NCI-H748 treated with DMSO at 0.1 percent for 48 hours (cell line): ENCODE measurements at places on chromosomes 1 and 21.
A peak's percentile ranks its signal among the peaks of the same experiment; 100 is the strongest.

DNA sequence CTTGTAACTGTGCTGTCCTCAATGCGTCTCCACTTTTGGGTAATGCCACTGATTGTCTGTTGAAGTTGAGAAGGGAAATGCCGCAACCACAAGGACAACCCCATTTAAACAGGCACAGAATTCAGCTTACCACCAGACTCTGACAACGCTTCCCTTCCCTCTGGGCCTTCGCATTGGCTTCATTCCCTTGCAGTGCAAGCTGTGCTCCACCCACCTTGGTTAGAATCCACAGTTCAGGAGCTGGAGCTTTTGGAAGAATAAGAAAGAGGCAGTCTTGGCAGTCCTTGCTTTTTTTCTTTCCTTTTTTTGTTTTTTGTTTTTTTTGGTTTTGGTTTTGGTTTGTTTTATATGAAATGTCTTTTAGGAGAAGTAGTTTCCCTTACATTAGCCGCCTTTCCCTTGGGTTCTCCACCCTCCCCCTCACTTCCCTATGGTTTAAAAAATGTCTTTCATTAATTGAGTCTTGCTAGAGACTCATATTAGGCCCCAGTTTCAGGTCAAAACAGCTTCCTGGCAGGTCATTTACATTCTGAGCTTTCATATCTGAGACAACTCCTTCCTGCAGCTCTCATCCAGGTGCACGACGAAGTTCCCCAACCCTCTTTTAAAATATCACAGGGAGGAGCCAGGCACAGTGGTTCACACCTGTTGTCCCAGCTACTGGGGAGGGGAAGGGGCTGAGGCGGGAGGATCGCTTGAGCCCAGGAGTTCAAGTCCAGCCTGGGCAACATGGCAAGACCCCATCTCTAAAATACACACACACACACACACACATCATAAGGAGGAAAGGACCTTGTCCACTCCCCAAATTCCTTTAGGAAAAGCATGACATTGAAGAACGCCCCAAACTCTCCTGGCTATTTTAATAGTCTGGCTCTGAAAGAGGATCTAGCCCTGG lies 20.7 kb upstream of the LAX1 start:
- no peak for DNase-seq

- DNase-seq, result no peak
Measured at GRCh38 chr21:15057285-15057684, 7.5 kb downstream of the NRIP1 start.

- no peak for DNase-seq
Measured at GRCh38 chr21:41564871-41565274, 56.9 kb upstream of the TMPRSS2 start.

- no peak for DNase-seq
Measured at GRCh38 chr1:219699870-219700269, 87.0 kb upstream of the ZC3H11B start.

GRCh38 chr1:168446081-168446480 lies 97.7 kb downstream of the XCL2 start:
- DNase-seq, result no peak

DNA sequence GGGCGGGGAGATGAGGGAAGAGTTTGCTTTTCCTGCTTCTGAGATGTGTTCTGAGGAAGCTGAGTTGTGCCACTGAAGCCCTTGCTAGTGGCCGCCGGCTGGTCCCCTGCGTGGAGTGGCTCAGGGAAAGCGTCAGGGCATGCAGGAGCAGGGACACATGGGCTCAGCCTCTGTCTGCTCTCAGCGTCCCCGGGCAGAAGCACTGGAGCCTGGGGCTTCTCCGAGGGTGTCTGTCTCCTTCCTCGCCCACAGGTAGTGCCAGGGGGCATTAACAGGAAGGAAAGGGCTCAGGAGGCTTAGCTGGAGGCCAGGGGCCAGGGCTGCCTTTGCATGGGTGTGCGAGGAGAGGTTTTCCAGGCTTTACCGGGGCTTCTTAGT lies 7.3 kb downstream of the PRDM16 start:
- DNase-seq, result no peak

GRCh38 chr1:40389871-40390560 lies 16.5 kb downstream of the SMAP2 start:
- DNase-seq, result no peak

GRCh38 chr21:26964170-26964778 lies 2.6 kb downstream of the ADAMTS5 start:
- no peak for DNase-seq

GRCh38 chr1:155030243-155030795 lies 3.3 kb downstream of the DCST2 start:
- no peak for DNase-seq

- DNase-seq, result no peak
Measured at GRCh38 chr1:229699613-229700267, 73.7 kb downstream of the URB2 start.

DNA sequence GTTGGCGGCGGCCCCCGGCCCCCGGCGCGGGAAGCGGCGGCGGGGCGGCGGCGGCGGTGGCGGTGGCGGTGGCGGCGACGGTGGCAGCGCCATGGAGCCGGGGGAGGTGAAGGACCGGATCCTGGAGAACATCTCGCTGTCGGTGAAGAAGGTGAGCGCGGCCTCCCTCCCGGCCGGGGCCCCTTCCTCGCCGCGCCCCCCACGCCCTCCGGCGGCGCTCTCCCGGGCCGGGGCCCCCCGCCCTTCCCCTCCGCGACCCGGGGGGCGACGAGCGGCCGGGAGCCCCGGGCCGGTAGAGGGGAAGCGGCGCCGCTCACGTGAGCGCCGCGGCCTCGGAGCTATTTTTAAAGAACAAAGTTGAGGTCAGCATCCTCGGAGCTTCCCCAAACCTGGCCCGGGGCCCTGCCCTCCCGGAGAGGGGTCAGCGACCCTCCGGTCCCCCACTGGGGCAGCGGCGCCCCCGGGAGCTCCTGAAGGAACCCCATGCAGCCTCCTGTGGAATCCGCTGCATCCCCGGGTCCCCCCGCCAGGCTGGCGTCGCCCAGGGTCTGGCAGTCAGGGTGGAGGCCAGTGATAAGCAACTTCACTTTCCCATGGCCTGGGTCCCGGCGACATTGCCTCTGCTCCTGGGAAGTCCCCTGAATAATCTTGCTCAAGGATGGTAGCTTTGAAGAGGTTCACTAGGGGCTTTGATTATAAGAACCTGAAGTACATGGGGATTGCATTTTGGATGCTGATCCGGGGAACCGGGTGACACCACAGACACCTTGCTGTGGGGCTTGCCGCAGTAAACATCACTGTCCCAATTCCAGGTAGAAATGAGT lies 560 bp downstream of the PLEKHM2 start:
- no peak for DNase-seq

- DNase-seq, result no peak
Measured at GRCh38 chr1:154453161-154453560, 48.0 kb downstream of the IL6R start.

- DNase-seq, result no peak
Measured at GRCh38 chr1:111789142-111789541, 33.4 kb downstream of the DDX20 start.

DNA sequence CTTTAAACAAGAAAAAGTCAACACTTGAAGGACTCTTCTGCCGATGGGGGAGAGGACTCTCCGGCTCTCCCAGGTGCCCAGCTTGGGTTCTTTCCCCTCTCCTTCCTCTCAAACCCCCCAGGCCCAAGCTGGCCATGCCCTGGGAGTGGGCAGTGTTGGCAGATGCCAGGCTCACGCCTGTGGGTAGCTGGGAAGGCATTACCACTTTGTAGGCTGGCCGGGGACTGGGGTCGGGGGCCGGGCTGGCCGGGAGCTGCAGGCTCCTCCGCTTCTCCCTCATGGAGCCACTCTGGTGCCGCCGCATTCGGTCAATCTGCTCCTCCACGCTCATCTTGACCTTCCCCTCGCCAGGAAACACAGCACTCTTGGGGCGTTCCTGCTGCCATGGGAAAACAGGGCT lies 16.4 kb upstream of the GOLT1A start:
- no peak for DNase-seq

DNA sequence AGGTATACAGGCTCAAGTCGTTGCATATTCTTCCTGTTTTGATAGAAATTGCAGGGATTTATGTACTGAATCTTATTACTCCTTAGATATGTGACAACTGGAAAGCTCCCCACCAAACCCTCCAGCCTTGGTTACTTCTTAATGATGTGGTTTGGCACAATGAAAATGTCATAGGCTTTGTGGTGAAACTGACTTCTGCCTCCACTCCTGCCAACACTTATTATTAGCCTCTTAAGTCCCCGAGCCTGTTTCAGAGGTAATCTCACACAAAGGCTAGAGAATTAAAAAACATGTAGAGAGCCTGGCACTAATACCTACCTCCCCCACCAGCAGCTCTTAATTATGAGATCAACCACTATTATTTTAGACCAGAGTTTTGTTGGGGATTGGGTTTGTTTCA lies 4.2 kb downstream of the COX20 start:
- DNase-seq, result no peak

DNA sequence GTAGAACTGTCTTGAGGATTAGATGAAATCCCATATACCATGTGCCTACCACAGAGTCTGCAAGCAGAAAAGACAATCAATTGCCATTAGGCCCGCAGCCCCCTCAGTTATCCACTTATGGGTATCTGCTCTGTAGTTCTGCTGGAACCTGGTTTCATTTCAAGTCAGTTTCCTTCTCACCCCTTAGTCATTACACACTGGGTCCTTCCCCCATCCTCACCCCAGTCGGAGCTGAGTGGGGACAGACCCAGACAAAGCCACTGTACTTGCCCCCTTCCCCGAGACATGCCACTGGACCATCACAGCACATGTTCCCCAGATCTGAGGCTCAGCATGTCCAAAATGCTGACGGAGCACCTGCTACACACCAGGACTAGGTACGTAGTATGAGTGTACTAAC lies 21.2 kb downstream of the PGLYRP3 start:
- no peak for DNase-seq

GRCh38 chr1:43438953-43439581 lies 14.7 kb downstream of the HYI start:
- DNase-seq, result no peak

DNA sequence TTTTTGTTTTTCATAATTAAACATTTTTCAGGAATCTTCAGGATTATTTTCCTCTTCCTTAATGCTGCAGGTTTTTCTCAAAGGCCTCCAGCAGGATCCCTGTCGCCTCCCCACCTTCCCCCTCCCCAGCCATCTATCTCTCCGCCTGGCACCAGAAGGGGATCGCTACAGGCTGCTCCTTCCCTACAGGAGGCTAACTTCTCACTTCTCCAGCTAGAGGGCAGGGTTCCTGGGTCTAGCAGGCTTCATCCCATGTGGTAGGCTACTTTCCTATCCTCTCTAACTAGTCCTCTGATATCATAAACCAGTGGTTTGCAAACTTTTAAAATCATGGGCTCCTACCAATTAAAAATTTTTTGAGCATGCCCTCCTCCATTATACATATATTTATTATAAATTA lies 104.1 kb downstream of the KCNN3 start:
- no peak for DNase-seq

- no peak for DNase-seq
Measured at GRCh38 chr1:186715887-186716809, 35.9 kb upstream of the PTGS2 start.

DNA sequence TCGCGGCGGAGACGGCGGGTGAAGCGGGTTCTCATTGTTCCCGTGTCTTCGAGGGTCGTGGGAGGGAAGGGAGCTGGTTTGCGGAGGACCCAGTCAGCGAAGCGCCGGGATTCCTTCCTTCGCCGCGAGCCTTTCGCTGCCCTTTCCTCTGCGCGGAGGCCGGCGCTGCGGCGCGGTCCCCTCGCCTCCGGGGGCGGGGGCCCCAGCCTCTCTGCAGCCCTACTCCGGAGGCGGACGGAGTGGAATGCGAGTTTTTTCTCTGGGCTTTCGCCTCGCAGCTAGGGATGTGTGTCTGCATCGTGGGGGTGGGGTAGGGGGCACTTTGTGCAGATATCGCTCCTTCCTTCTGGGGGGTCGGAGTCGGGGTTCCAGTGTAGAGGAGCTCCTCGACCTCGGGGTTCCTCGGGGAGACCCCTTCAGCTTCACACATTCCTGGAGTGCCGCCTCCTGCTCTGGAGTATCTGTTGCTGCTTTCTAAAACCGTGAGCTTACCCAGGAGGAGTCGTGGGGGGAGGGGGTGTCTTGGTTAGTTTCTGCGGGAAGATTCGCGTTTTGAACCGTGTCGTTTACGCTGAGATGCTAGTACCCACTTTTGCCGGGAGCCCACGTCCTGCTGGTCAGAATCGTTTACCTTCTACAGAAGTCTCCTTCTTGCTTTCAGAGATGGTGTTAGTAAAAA lies 595 bp downstream of the RNF2 start:
- DNase-seq, result no peak

DNA sequence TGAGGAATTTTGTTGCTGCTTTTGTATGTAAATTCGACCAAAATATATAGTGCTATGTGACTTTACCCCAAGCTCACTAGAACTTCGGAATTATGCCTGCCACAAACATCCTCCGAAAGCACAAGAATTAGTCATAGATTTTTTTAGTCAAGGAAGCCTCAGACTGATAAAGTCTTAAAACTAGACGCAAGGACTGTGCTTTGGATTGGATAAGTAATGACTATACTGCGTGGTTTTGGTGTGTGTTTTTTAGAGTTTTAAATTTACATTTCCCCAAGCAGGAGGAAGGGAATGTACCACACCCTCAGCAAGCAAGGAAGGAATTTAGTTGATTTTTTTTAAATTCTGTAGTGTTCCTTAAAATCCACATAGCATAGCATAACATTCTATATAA lies 10.3 kb downstream of the WLS start:
- DNase-seq, result no peak

GRCh38 chr21:37514038-37514667 lies 147.6 kb downstream of the DYRK1A start:
- DNase-seq, result no peak

GRCh38 chr21:44706706-44707581 lies 4.4 kb downstream of the TSPEAR start:
- DNase-seq, result no peak

DNA sequence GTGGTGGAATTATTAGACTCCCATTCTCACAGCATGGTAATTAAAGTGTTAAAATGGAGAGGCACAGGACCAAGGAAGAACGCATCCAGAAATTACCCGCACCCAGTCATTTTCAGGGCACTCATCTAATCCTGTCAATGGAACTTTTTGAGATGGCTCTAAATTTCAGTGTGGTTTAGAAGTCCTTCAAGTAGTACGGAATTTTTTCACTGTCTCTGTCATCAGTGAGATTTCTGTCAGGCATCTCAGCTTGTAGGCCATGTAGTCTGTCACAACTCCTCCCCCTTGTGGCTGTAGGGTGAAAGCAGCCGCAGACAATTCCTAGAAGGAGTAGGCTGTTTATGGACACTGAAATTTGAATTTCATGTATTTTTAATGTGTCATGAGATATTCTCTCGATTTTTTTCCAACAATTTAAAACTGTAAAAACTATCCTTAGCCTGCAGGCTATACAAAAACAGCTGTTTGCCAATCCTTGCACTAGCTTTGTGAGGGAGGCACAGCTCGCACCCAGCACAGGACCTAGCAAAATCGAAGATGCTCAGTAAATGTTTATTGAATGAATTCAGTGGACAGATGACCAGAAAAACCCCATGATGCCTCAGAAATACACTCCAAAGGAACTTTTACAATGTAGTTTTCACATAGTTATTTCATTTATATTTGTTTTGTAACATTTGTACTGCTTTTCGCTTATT lies 6.6 kb upstream of the NUP133 start:
- peak; percentile 35 for DNase-seq
